ENCODE measurements at places on chromosomes 13 and 19. TPM values are rescaled to one million over a fixed set of nuclear protein-coding genes. Genes with fewer than 3 reads are reported as not detected.

GRCh38 chr13:50016444-50016843 lies 1.2 kb downstream of the KCNRG start:
- no peak for DNase-seq

- DNase-seq: no peak
Observed at GRCh38 chr19:31671411-31672035, 322.3 kb upstream of the TSHZ3 start.

The C13orf42 gene
- not detected for total RNA-seq

DNA sequence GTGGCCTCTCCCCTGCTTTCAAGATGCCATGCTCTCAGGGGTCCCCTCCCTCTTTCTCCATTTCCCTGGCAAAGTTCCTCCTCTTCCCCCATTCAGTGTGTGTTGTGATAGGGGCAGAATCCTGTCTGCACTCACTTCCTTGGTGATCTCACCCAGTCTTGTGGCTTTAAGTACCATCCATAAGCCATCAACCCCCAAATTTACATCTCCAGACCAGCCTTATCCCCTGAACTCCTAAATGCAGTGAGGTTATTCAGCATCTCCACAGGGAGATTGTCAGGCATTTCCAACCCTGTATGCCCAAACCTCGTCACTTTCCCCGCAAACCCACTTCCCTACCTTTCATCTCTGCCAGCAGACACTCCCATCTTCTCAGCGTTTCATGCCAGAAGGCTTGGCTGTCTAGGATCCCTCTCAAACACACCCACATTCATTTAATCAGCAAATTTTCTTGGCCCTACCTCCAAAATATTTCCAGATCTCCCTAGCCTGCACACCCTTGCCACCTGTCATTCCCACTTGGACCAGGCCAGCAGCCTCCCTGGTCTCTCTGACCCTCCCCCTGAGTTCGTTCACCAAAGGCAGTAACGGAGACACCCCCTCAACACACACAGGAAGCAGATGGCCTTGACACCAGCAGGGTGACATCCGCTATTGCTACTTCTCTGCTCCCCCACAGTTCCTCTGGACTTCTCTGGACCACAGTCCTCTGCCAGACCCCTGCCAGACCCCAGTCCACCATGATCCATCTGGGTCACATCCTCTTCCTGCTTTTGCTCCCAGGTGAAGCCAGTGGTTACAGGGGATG lies at the start of gene HCST:
TSS of gene HCST (plus strand) at position 676 of the 808 bp plus-strand sequence. CDS start at position 741, 65 bp downstream.
- DNase-seq: peak; percentile 79

GRCh38 chr19:34662919-34663318 lies 14.0 kb downstream of the SCGB2B2 start:
- DNase-seq: no peak

The CYP4F11 gene
- total RNA-seq: not detected

DNA sequence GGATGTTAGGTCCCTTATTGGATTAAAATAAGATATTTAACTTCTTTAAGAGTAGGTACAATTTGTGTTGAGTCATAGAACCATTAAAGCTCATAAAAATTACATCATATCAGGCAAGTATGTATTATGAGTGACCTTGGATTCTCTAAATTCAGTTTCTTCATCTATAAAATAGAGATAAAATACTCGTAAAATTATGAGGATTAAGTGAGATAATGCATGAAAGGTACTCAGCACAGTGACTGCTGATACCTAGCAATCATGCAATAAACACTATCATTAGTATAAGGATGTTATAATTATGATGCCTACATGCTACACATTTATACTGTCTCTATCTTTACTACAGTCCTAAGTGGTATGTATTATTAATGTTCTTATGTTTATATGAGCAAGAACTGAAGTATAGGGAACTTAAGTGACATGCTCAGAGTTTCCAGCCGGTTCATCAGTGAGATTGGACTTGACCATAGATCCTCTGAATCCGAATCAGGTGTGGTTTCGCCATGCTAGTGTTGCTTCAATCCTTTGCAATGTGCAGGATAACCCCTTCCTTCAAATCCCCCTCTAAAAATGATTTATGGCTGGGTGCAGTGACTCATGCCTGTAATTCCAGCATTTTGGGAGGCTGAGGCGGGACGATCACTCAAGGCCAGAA lies 22.9 kb upstream of the FRY start:
- DNase-seq: no peak

GRCh38 chr13:93226623-93227279 lies at the start of gene GPC6:
Gene GPC6, plus strand, starts transcription at chr13:93226807.
- peak; percentile 76 for DNase-seq

- DNase-seq: no peak
Observed at GRCh38 chr13:27658546-27658945, 36.9 kb downstream of the POLR1D start.

DNA sequence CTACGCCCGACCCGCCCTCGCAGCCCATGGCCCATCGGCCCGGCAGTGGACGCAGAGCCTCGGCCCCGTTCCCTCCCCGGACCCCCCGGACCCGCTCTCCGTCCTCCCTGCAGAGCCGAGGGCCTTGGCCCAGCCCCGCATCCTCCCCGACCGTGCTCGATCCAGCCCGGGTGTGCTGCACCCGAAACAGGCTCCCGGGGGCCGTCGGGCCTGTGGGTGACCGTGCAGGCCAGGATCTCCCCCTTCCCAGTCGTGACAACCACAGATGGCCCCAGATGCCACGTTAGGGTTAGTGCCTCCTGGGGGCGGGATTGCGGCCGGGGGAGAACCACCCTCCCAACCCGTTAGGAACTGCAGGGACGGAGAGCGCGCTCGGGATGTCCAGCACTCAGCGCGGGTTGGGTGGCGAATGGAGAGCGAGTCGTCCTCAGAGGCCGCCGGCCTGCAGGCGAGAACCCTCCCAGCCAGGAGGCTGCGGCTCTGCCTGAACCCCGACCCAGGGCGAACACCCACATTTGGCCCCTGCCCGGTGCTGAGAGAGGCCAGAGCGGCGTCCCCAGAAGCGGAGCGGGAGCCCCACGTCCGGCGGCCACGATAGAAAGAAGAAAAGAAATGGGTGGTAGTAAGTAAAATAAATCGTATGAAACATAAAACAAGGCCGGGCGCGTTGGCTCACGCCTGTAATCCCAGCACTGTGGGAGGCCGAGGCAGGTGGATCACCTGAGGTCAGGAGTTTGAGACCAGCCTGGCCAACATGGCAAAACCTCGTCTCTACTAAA lies 6.7 kb upstream of the MADCAM1 start:
- peak; percentile 38 for DNase-seq

DNA sequence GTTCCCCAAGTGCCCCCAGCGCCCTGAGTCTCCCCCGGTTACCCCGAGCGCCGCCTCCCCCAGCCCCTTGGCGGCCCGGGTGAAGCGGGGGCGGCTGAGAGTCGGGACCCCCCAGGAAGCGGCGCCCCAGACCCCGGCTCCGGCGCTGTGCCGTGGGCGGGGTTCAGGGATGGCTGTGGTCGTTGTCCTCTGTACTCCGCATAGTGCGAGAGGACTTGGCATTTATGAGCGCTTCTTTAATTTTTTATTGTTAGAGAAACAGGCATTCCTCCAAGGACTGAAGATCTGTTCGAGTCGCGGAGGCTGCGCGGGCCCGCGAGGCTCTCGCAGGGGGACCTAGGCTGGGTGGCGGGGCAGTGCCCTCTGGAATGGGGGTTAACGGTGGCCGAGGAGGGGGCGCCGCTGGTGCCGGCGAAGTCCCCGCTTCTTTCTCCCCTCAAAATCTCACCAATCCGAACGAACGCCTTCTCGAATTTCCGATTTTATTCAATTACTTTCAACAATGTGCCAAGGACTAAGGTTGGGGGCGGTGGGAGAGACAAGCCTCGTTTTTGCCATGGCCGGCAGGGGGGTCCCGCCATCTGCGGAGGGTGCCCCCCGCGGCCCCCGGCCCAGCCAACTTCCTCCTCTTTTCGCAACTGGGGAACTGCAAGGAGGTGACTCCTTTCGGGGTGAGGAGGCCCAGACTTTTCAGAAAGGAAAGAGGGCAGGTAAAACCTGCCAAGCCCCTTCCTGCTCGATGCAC lies 596 bp upstream of the GJB2 start:
- DNase-seq: no peak

DNA sequence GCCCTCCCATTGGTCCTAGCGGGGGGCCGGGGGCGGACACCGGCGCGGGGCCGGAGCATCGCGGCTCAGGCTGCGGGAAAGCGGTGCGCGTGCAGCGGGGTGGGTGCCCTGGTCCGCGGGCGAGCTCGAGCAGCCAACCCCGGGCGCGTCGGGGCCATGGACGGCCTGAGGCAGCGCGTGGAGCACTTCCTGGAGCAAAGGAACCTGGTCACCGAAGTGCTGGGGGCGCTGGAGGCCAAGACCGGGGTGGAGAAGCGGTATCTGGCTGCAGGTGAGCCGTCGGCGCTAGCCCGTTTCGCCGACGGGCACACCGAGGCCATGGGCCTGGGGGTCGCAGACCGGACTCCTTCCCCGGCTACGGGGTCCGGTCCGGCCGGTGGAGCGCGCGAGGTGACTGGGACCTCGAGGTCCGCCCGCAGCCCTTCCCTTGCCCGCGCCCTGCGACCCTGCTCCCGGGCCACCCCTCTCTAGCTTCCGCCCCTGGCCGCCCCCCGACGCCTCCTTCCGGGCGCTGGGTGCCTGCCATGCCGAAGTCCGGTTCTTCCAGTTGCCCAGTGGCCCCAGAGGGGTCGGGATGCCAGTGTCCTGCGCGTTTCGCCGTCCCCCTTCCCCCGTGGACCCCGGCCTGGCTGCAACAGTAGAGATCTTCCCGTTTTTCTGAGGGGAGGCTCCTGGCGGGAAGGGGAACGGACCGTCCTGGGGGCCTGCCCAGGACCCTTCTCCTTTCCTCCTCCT lies at the start of gene REEP6:
TSS of gene REEP6 (plus strand) at position 68 of the 735 bp plus-strand sequence. CDS start at position 157, 89 bp downstream.
- DNase-seq: no peak

- DNase-seq: no peak
Observed at GRCh38 chr19:41195675-41196497, 2.9 kb downstream of the CYP2S1 start.

DNA sequence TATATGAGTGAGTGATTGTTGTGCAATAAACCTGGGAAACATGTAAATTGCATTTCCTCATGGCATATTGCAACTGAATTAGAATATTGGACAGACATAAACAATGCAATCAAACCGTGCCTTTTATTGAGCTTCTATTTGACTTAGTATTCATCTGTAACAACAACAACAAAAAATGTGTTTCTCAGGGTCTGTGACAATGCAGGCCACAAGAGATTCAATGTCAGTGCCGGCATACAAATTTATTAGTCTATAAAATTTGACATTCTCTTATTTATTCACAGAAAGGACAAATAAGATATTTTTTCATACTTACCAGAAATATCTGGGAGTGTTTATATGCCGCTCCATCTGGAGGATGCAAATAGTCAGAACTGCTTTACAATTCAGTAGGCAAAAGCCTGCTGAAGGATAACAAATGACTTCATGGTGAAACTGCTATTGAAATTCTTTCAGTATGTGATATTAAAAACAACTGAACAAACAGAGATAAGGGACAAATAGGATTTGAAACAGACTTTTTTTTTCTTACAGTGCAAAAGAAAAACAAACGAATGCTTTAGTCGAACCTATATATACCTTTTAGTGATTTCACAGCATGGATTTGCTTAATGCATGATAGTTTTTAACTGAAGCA lies 77.2 kb downstream of the DACH1 start:
- no peak for DNase-seq

- DNase-seq: no peak
Observed at GRCh38 chr13:23628765-23629565, 58.8 kb downstream of the TNFRSF19 start.

DNA sequence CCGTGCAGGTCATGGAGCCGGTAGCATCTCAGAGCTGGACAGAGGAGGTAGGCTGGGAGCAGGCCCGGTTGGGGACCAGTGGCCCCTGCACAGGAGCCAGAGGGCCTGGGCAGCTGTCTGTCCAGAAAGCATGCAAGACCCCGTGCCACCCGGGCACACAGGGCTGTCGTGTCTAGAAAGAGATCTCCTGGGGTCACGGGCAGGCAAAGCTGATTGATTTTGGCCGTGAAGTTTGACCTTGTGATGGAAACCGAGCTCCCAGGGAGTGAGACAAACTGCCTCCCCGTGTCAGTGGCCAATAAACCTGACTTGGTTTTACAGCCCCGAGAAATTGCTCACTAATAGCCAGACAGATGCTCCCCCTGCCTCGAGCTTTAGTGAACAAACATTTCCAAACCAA lies 98.8 kb downstream of the KDM4B start:
- DNase-seq: no peak

DNA sequence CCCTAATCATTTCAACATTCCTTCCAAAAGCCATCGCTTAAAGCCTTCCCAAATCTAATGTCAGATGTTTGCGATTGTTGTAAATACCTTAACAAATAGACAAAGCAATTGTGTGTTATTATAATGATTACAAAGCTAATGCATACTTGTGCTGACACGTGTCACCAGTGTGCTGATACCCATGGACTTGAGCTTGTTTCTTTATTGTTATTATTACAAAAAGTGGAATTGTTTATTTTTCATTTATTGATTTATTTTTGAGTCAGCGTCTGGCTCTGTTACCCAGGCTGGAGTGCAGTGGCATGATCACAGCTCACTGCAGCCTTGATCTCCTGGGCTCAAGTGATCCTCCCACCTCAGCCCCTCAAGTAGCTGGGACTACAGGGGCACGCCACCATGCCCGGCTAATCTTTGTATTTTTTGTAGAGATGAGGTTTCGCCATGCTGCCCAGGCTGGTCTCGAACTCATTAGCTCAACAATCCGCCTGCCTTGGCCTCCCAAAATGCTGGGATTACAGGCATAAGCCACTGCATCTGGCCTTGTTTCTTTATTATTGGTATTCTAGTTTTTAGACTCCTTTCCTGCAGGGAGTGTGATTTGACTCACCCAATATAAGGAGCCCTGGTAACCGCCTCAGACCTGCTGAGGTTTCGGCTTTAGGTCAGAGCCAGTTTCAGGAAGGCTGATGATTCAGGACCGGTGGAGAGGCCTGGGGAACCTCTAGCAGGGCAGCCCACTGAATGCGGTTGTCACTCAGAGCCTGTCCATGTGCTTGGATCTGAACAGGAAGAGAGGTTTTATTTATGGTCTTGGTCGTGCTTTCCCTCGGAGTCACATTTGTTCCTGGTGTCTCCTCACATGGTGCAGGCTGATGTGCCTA lies 2.1 kb upstream of the FBXO17 start:
- peak; percentile 79 for DNase-seq

DNA sequence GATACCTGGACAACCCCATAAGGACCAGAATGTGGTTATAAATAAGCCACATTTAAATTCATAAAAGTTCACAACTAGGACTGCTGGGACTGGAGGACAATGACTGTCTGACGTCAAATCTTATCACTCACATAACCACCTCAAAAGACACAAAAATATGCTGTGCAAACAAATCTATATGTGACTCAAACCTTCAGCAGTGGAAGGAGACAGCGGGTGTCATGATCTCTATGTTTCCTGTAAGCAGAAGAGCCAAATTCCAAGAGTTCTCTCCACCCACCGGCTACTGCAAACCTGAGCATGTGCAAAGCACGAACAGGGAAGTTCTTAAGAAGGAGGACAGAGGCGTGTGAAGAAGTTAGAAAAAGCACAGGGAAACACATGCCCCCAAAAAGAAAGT lies 113.2 kb downstream of the MYCBP2 start:
- DNase-seq: no peak

The GPR18 gene
- total RNA-seq: not detected

All from MG63 (cell line).